Breast epithelium (tissue), 4 donors: ENCODE measurements at places on chromosomes 3 and 15.

DNA sequence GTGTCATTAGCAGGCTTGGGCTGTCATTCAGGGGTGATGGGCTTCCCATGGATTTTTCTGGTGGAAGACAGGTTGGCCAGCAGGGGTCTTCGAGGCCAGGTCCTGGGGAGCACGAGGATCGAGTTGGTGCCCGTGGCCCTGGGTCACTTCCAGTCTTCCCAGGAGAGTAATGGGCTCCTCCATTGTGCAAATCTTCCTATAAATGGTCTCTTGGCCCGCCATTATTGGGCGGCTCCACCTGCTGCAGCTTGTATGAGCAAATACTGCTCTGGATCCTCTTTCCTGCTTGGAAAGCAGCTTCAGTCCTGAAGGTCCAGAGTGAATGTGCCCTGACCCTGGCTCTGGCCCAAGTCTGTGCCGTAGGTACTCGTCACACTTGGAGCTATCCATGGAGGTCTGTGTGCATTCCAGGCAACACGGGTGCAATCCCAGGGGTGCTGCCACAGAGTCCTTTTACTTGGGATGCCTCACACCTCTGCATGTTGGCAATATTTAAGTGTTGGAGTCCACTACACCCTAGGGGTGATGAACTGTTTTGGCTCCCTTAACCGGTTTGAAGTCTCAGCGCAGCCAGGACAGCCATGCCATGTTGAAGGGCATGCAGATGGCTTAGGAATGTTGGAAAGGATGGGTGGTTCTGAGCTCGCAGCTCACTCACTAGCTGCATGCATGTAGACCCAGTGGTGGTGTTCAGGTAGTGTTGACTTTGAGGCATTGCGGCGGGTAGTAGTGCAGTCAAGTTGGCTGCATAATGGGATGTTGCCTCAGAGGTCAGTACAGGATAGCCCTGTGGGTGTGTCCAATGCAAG, 97.6 kb downstream of the SNRPN start:
- no peak overlapping the region for H3K27ac ChIP-seq
- H3K27me3 ChIP-seq: no peaks in the 10 kb centered on the region
- H3K36me3 ChIP-seq: peaks cover 29% of the 10 kb centered on the region
- no peaks in the 10 kb centered on the region for H3K4me1 ChIP-seq

DNA sequence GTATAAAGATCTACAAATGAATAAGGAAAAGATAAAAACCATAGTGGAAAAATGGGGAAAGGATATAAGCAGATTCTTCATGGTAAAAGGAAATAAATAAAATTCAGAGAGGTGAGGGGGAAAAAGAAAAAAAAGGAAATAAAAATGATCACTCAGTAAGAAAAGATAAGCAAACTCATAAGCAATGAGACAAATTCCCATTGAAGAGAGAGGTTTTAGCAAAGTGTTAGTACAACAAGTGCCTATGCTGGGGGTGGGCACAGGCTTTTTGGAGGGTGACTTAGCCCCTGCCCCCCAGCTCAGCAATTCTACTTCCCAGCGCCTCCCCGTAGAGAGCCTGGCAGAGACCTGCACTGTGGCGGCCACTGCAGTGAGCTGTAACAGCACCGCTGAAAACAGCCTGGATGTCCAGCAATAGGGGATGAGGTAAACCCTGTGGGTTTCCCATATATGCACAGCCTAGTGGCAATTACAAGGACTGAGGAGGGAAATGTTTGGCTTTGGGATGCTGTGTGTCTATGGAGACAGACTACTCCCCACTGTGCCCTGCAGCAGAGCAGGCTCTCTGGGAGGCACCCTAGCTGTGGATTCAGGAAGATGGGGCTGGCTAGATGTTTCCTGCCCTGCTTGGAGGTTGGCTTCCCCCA, 23.7 kb upstream of the SFMBT1 start:
- DNase-seq: no peak
- H3K4me3 ChIP-seq: no peak overlapping the region
- no peak overlapping the region for H3K27ac ChIP-seq
- no peaks in the 10 kb centered on the region for H3K36me3 ChIP-seq
- H3K4me1 ChIP-seq: peaks cover 7% of the 10 kb centered on the region

DNA sequence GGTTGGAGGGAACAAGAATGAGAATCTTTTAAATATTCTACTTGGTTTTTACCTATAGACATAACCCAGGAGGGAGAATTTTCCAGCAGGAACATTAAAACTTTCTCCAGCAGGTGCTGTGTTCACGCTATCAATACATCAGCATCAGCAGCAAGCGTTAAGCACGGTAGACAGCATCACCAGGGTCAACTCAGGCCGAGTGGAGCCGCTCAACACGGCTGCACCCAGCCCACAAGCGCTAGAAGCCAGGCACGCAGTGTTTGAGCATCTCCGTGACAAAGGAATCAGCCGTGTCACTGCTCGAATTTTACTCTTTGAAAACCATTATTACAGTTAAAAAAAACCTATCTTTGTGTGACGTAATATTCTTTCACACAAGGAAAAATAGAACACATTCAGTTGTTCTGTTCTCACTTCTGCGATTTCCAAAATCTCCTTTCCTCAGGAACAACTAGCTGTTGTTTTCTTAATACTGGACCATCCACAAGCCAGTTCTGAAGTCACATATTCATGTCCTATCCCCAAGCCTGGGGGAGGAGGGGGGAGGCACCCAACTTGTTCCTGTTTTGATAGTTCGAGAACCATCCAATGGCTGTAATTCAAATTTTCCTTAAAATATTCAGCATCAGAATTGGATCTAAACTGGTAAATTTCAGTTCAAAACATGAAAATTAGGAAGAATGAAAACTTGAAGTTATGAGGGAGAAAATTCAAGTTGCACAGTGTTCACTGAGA, 77.9 kb downstream of the ADAMTS17 start:
- H3K4me1 ChIP-seq: no peaks in the 10 kb centered on the region
- DNase-seq: no peak
- no peak overlapping the region for H3K4me3 ChIP-seq
- H3K27ac ChIP-seq: no peak overlapping the region
- H3K36me3 ChIP-seq: no peaks in the 10 kb centered on the region
- no peaks in the 10 kb centered on the region for H3K27me3 ChIP-seq

GRCh38 chr3:145716519-145716918, 444.5 kb downstream of the PLOD2 start:
- no peaks in the 10 kb centered on the region for H3K4me1 ChIP-seq
- H3K36me3 ChIP-seq: no peaks in the 10 kb centered on the region
- no peak overlapping the region for H3K27ac ChIP-seq
- H3K27me3 ChIP-seq: no peaks in the 10 kb centered on the region
- H3K4me3 ChIP-seq: no peak overlapping the region
- DNase-seq: no peak

GRCh38 chr3:194225988-194226663, 90.2 kb downstream of the HES1 start:
- DNase-seq: no peak
- no peak overlapping the region for H3K27ac ChIP-seq
- H3K27me3 ChIP-seq: no peaks in the 10 kb centered on the region
- no peaks in the 10 kb centered on the region for H3K36me3 ChIP-seq
- peaks cover 8% of the 10 kb centered on the region for H3K4me1 ChIP-seq

DNA sequence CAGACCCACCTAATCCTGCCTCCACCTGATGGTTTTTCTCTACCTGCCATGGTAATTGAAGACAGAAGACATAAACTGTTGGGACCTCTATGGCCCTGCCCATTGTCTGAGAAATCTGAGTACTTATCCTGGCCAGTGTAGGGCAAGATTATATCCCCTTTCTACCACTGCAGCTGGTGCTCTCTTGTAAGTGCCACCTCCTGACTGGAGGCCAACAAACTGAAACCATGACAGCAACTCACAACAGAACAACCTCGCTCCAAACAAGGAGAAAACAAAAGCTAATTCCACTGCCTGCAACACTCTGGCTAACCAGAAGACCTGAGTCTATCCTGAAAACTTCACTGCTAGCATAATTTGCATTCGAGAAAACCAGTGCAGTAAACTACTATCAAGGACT, 82.9 kb downstream of the CLDN1 start:
- H3K27me3 ChIP-seq: no peaks in the 10 kb centered on the region
- H3K27ac ChIP-seq: no peak overlapping the region
- no peaks in the 10 kb centered on the region for H3K4me1 ChIP-seq
- no peak for DNase-seq

DNA sequence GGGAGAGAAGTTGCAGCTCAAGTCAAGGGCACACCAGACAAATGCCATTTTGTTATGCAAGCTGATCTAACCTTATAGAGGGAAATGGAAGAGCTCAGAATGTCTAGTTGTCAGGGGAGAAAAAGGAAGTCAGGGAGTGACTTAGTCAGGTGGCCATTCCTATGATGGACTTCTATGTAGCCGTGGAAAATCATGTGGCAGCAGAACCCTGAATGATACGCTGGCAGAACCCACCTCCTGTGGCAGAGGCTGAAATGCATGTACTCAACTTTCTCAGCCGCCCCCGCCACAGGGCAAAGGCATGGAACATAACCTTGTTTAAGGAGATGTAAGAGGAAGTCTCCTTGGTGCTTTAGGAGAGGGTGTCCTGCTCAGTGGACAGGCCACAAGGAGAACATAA, 37.7 kb upstream of the PARL start:
- no peaks in the 10 kb centered on the region for H3K36me3 ChIP-seq
- H3K27me3 ChIP-seq: no peaks in the 10 kb centered on the region
- no peak overlapping the region for H3K4me3 ChIP-seq
- no peak overlapping the region for H3K27ac ChIP-seq
- DNase-seq: no peak
- no peaks in the 10 kb centered on the region for H3K4me1 ChIP-seq

DNA sequence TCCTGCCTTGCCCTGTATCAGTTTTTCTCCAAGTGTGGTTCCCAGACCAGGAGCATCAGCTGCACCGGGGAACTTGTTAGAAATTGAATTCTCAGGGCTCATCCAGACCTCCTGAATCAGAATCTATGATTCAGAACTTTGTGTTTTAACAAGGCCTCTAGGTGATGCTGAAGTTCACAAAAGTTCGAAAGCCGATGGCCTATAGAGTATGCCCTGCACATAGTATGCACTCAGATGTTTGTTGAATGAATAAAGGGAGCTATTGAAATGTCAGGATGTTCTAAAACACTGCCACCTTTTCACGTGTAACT, 664 bp upstream of the LARP6 start:
- peak overlapping the region; percentile 99 for H3K4me3 ChIP-seq
- H3K36me3 ChIP-seq: no peaks in the 10 kb centered on the region
- no peak for DNase-seq
- no peaks in the 10 kb centered on the region for H3K4me1 ChIP-seq
- no peaks in the 10 kb centered on the region for H3K27me3 ChIP-seq

DNA sequence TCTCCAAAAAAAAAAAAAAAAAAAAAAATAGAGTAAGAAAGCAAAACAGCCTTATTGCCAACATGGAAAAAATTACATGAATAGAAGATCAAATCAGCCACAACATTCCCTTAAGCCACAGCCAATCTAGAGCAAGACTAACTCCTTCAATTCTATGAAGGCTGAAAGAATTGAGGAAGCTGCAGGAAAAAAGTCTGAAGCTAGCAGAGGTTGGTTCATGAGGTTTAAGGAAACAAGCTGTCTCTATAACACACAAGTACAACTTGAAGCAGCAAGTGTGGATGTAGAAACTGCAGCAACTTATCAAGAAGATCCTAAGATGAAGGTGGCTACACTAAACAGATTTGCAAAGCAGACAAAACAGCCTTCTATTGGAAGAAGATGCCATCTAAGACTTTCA, 9.3 kb downstream of the PARL start:
- H3K36me3 ChIP-seq: no peaks in the 10 kb centered on the region
- H3K4me3 ChIP-seq: no peak overlapping the region
- peaks cover 2% of the 10 kb centered on the region for H3K4me1 ChIP-seq
- no peak for DNase-seq

- no peak for DNase-seq
- no peaks in the 10 kb centered on the region for H3K36me3 ChIP-seq
- H3K27ac ChIP-seq: no peak overlapping the region
- H3K4me3 ChIP-seq: no peak overlapping the region
- no peaks in the 10 kb centered on the region for H3K27me3 ChIP-seq
Measured at GRCh38 chr15:80142646-80143045, 10.2 kb upstream of the FAH start.

- H3K27me3 ChIP-seq: no peaks in the 10 kb centered on the region
- DNase-seq: no peak
- H3K4me3 ChIP-seq: no peak overlapping the region
Measured at GRCh38 chr15:25709437-25710159, 153.5 kb downstream of the ATP10A start.

GRCh38 chr15:48631176-48631770, 14.2 kb downstream of the FBN1 start:
- H3K4me1 ChIP-seq: no peaks in the 10 kb centered on the region
- DNase-seq: no peak
- H3K36me3 ChIP-seq: no peaks in the 10 kb centered on the region
- no peak overlapping the region for H3K4me3 ChIP-seq
- H3K27ac ChIP-seq: no peak overlapping the region
